GDM1 (cell line): ENCODE measurements at places on chromosomes 6 and 20.

- DNase-seq: peak; percentile 31
These were observed 31.3 kb upstream of the ZSCAN23 start for GRCh38 chr6:28474441-28475219.

DNA sequence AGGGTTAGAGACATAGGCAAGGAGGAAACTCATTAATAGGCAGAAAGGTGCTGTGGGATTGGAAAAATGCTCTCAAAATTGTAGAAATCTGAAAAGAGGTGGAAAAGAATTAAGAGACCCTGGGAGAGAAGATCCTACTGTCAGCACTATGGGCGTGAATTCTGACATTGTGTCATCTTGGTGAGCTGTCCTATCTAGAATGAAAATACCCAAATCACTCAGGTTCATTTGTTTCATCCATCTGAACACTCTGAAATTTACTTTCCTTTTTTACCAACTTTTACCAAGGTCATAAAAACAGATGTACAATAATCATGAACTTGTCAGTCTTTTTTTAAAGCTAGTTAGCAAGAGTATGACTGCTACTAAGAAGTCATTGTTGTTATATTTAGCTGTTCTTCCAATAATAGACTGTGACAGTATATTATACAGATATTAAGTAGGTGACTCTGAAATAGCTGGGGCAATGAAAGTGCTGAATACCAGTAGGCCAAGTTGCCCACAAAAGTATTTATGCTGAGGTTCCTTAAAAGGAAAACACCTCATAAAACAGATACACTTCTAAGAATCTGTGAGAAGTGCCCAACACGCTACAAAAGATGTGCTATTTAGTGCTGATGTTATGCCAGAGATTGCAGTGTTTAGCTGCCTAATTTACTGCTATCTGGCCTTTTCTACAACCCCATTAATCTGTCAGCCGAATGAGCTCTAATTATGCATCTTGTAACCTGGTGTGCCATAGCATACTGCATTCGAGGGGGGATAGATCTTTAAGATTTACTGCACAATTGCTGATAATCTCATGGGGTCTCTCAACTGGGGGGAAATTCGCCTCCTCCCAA lies 217.5 kb upstream of the SUPT3H start:
- DNase-seq: no peak

- no peak for DNase-seq
These were observed 92.6 kb downstream of the MAP3K7 start for GRCh38 chr6:90494067-90494780.

- DNase-seq: no peak
These were observed 464 bp downstream of the EHMT2 start for GRCh38 chr6:31896856-31897611.

- DNase-seq: no peak
These were observed 81.2 kb downstream of the PREP start for GRCh38 chr6:105321728-105322127.
